NCI-H2081 treated with DMSO at 0.1 percent for 48 hours (cell line): ENCODE measurements at places on chromosomes 6 and 20.

GRCh38 chr6:140708441-140708840, 1334.0 kb upstream of the CITED2 start:
- no peak for DNase-seq

DNA sequence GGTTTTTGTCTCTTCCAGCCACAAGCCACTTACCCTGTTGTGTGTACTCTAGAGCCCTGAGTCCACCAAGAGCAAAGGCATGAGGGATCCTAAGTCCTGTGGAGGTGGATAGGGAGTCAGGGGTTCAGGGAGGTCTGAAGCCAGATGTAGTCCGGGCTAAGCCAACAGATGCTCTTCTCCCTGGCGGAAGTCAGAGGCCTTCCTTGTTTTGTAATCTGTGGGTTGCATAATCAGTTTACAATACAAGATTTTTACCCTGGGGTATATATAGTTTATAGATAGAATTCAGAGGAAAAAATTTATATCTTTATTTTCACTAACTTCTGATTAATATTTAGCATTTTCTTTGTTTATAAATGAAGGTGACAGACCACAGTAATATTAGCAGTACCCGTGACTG, 9.2 kb downstream of the LAMP5 start:
- DNase-seq = no peak

DNA sequence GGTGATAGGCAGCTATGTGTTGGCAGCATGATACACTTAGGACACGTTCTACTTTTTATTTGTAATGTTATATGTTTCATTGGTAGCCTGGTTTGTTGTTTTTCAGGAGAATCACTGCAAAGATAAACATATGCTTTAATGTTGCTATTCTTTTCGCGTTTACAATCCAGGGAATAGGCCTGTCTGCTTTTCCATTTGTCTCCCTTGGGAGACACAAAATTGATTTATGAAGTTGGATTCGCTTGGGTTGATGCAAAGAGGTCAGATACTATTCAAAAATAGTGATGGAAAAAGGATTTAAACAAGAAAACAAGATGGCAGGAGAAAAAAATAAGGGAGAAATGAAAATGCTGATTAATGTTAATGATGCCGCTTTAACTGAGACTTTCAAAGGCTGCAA, 179.5 kb upstream of the SOX4 start:
- DNase-seq = no peak

- no peak for DNase-seq
Measured at GRCh38 chr20:60139663-60140446, 181.6 kb downstream of the CDH26 start.

- no peak for DNase-seq
Measured at GRCh38 chr20:63343460-63344445, 17.4 kb downstream of the CHRNA4 start.

DNA sequence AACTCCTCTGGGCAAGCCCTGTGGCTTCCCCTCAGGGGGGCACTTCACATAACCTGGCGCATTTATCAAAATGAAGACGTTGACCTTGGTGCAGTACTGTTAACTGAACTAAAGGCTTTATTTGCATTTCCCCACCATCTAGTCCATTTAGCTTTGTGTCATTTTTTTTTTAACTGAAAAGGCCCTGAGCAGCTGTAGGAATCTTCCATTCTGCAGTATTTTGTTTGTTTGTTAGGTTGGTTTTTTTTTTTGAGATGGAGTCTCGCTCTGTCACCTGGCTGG, 10.7 kb downstream of the TMEM181 start:
- no peak for DNase-seq

DNA sequence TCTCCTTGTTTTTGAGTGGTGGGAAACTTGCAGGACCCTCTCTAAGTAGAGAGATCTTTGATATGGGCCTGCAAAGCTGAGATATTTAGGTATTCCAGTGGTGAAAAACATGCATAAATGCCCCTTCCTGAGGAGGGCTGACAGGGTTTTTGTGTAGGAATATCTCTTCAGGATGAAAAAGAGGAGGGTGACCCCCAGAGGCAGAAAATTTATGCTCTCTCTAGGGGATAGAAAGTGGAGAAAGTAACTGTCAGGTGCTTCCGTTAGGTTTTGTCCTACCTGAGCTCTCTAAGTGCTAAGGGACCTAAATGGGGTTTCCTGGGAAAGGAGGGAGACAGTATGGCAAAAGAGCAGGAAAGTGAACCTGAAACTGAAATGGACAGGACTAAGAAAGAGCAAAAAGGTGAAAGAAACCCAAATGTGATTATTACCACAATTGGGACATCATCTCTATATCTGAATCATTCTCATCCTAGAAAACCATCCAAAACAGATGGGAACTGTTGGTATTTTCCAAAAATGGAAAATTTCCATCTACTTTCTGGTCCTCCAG, 2.0 kb downstream of the COL19A1 start:
- DNase-seq = no peak

DNA sequence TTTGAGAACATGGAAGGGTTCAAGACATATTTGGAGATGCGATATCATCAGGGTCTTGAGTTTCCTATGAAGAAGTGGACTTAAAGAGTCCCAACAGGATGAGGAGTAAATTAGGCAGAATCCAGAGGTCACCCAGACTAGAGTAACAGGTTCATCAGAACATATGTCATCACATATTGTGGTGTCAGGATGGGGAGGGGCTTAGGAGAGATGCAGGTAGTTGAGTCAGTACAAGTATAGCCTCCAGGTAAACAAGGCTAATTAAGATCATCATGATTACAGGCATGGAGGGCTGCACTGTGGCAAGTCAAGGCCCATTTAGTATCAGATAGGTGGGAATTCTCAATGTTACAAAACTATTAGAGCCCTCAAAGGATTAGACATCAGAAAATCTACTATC, 90.1 kb upstream of the PAK5 start:
- no peak for DNase-seq

- DNase-seq = no peak
Measured at GRCh38 chr20:42308171-42308570, 690.0 kb upstream of the CHD6 start.

GRCh38 chr20:4369798-4370124, 351.9 kb upstream of the PRND start:
- DNase-seq = no peak

GRCh38 chr6:89613790-89614189, 24.8 kb downstream of the LYRM2 start:
- no peak for DNase-seq

GRCh38 chr20:61260905-61261304, 8.8 kb downstream of the CDH4 start:
- no peak for DNase-seq

- no peak for DNase-seq
Measured at GRCh38 chr6:31351033-31351380, 6.0 kb downstream of the HLA-B start.

- DNase-seq = no peak
Measured at GRCh38 chr6:147137986-147138385, 66.2 kb upstream of the STXBP5 start.

DNA sequence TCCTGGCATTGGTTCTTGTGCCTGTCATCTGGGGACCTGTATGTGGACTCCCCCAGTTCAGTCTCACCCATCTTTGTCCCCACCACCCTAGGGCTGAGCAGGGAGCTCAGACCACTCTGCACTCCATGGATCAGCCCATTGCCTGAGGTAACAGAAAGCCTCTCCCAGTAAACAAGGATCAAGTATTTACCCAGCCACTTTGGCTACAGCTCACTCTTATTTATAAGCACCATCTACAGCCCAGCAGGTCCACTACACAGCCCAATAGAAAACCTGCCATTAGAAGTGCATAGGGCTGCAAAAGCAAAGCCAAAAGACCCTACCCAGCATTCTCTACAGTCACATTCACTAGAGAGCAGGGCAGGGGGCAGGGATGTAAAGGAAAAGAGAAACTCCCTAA, 335.0 kb upstream of the SYNCRIP start:
- no peak for DNase-seq

DNA sequence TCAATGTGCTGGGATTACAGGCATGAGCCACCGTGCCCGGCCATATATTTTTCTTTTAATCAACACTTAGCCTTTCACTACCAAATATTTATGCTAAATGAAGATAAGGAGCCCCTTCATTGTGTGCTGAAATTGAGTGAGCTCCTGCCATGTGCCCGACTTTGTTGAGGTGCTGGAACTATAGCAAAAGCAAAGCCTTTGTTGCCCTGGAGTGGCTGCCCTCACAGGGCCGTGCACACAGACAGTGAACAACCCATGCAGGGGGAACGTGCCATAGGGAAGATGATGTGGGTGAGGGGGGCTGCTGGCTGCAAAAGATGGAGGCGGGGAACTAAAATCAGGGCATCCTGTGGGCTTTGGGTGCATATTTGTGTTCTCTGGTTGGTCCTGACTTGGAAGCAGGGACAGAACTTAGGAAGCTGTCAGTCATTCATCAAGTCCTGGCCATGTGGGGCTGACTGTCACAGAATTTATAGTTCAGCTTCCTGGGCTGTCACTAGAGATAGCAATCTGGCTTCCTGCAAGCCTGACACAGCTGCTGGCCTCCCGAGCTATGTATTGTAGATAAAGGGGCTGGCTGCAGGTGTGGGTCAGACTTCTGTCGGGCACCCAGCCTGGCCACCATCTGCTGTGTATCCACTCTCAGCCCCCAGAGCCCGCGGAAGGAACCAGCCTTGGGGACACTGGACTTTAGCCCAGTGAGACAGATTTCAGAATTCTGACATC, 56.8 kb upstream of the MPC1 start:
- DNase-seq = no peak

GRCh38 chr6:103184776-103185175, 1674.9 kb downstream of the HACE1 start:
- DNase-seq = no peak
